Stimulated activated CD4-positive, alpha-beta T cell treated with anti-CD3 and anti-CD28 coated beads, Interleukin-2, amount 100 ng/mL, for 4 hours (primary cell): ENCODE measurements at places on chromosomes 6 and 20.

- DNase-seq = no peak
These were observed 2.9 kb downstream of the COL20A1 start for GRCh38 chr20:63295846-63296245.

- no peak for DNase-seq
These were observed 389.3 kb downstream of the HDGFL1 start for GRCh38 chr6:22958677-22959076.

GRCh38 chr20:59042151-59042795 is at the start of gene PRELID3B:
Gene PRELID3B (minus strand): TSS chr20:59042786. CDS start chr20:59042730, 56 bp downstream.
- DNase-seq = no peak

- DNase-seq = no peak
These were observed 107.3 kb downstream of the GMPR start for GRCh38 chr6:16345449-16346330.

GRCh38 chr20:55478724-55479450 is 526.4 kb downstream of the CBLN4 start:
- no peak for DNase-seq

DNA sequence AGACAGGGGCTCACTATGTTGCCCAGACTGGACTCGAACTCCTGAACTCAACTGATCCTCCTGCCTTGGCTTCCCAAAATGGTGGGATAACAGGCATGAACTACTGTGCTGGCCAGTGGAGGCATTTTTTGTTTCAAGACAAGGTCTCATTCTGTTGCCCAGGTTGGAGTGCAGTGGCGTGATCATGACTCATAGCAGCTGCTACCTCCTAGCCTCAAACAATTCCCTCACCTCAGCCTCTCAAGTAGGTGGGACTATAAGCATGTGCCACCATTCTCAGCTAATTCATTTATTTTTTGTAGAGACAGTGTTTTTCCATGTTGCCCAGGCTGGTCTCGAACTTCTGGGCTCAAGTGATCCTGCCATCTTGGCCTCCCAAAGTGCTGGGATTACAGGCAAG is 17.2 kb downstream of the ENPP3 start:
- DNase-seq = no peak

DNA sequence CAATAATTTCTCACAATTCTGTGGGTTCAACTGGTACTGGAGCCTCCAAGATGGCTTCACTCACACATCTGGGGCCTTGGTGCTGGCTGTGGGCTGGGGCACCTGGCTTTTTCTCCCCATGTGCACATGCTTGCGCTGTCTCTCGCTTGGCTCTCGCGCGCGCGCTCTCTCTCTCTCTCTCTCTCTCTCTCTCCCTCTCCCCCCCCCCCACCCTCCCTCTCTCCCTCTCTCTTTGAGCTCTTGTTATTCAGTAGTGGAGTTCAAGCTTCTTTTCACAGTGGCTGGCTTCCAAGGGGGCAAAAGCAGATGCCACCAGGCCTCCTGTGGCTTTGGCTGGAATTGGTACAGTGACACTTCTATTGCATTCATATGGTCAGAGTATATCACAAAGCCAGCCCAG is 10.8 kb upstream of the TBCC start:
- no peak for DNase-seq

GRCh38 chr20:52806918-52807317 is 165.2 kb upstream of the TSHZ2 start:
- DNase-seq = no peak

DNA sequence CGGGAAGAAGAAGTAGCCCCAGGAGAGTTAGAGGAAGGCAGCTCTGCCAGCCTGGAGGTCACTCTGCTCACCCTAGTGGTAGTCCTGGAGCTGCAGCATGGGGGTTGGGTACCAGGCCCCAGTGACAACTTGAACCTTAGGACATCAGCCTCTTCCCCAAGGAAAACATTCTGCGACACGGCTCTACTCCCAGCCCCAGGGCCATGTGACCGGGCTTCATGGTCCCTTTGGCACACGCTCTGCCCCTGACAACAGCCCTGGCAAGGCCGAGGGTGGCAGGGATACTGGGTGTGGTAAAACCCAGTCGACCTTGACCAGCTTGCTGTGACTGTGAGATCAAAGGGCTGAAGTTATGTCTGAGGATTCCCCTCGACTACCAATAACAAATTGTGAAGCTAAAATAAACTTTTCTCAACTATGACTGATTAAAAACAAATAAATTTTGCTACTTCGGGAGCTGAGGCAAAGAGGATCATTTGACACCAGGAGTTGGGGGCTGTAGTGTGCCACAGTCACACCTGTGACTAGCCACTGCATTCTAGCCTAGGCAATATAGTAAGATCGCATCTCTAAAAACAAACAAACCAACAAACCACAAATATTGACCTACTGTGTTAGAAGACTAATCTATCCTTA is 24.4 kb upstream of the ARID1B start:
- no peak for DNase-seq

DNA sequence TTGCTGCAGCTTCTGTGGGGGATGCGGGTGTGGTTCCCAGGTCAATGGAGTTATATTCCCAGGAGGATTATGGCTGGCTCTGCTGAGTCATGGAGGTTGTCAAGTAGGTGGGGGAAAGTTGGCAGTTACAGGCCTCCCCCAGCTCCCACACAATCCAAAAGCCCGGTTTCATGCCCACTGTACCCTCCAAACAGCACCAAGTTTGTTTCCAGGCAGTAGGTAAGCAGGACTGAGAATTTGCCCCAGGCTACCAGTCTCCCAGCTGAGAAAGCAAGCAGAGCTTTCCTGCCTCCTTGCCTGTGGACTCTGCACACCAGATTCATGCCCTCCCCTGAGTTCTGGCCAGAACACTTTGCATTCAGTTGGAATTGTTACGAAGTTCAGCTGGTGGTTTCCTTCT is 578.2 kb downstream of the MEI4 start:
- no peak for DNase-seq

DNA sequence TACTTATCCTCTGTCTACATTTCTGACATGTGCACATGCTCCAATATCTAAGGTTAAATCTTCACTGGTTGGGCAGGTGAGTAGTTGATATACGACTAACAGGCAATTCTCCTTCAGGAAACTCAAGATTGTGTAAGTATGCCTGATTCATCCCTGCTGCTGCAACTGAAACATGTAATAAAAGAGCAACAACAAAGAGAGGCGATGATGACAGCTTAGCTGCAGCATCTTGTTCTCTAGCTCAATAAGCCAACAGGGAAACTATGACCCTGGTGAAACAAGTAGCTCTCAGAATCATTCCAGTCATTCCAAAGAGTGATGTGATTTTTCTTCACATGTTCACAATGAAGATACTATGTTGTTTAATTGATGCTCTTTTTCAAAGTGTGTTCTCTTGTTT is 74.4 kb downstream of the ELOVL4 start:
- no peak for DNase-seq

DNA sequence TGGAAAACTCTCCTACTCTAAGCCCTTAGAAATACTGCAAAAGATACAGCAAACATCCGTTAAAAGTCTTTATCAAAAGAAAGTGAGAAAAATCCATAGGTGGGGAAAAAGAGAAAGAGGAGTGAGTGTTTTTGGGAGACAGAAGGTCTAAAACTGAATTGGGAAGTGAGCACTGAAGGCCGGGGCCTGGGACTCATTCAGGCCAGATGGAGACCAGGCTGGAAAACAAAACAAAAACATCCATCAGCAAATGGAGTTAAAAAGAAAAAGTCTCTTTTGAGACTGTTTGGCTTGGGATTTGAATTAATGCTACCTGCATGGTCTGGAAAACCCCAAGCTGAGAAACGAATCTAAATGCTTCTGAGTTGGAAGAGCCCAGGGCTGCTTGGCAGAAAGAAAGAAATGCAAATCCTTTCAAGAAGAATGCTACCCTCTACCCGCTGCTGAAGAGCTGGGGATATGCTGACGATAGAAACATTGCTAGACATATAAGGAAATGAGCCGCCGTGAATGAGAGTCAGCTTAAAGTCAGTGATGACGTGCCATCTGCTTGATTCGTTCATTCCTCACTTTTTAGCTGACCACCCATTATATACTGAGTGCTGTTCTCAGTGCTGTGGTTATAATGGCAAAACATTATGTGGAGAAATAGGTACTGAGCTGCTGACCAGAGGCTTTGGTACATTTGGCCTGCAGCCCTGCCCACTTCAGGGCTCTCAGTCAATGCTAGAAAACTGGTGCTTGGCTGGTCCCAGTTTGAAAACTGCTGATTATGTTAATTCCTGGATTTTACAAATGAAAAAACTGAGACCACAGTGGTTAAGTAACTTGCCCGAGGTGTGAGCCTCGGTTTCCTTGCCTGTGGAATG is 28.0 kb upstream of the TULP4 start:
- DNase-seq = no peak

GRCh38 chr20:23159947-23160318 is 73.8 kb upstream of the CD93 start:
- no peak for DNase-seq

DNA sequence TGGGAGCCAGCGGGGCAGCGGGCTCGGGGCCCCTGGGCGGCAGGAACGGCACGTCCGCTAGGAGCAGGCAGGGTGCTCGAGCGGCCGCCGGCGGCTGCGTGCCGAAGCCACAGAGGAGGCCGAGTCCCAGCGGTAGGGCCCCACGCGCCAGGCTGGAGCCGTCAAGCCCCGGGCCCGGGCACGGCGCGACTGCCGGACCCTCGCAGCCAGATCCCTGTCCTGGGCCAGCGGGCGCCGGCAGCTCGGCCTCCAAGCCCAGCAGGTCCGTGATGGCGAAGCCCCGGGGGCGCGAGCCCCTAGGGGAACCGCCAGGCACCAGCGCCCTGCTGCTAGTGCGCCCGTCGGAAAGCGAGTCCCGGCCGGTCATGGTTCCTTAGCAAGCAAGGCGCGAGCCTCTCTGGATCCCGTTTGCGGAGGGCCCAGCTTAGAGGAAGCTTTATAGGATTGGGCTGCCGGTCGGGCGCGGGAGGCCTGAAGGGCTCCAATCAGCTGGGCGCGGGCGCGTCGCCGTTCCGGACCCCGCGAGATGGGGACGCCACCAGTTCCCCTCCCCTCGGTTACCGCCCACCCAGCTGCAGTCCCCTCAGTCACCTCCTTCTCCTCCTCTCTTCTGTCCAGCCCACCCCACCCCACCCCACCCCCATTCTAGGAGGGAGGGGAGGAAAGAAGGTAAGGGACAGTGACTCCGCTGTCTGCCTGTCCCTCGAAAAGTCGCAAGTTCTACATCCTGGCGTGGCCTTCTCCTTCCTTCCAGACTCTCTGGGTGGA is at the start of gene VSX1:
Gene VSX1 (minus strand): TSS at position 412 of the 768 bp plus-strand sequence. CDS start 45 bp downstream, at position 367.
- no peak for DNase-seq
